GM12865 (cell line): ENCODE measurements at places on chromosomes 7 and 10.

GRCh38 chr10:112896722-112897121 lies 53.3 kb upstream of the TCF7L2 start:
- DNase-seq = no peak

DNA sequence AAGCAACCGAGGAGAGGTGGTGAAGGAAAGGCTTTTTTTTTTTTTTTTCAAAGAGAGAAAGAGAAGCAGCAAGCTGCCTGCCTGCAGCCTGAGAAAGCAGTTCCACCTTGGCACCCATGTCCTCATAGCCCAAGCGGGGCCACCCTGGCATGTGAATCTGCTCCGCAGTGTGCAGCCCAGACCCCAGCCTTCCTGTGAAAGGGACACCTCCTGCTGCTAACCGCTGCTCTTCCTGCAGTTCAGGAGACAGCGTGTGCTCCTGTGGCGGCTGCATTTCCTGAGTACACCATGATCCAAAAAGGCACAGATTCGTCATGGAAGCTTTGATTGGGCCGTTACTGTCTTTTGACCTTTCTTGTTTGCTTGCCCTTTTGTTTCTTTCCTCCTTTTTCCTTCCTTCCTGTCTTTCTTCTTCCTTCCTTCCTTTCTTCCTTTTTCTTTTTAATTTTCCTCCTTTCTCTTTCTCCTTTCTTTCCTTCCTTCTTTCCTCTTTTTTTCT lies 38.1 kb downstream of the IKZF1 start:
- DNase-seq = no peak

- no peak for DNase-seq
These were observed 123.6 kb downstream of the VTI1A start for GRCh38 chr10:112570585-112570984.

DNA sequence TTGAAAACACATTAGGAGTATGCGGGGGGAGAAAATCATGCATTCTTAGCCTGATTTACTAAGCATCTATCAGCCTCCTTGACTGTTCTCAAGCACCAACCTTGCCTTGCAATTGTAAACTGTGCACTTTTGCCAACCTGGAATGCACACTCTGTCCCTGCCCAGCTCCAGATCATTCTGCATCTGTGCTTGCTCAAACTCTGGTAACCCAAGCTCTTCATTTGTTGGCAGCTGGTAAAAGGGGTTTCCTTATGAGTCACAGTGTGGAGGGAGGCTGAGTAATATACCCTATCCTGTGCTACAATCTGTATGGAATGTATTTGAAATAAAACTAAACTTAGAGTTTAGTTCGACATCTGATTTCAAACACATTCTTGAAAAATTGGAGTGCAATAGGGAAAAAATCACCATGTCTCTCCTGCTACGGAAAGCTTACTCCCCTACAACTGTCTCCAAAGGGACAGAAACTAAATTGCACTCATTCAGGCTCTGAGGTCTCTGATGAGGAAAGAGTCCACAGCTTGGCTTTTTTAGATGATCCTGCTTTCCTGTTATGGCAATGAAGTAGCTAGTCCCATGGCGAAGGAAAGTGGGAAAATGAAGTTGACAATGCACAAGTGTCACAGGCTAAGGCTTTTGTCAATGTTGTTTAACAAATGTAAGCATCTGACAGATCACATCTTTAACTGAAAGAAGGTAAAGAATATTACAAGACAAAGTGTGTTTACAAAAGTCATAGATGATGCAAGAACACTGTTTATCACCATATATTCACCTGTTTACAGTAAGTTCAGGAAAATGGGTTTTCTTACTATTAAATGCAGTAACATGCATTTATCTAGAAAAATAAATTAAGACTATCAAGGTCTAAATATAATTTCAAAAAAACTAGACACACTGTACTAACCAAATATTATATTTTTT lies 61.9 kb downstream of the TES start:
- DNase-seq = peak; percentile 18

DNA sequence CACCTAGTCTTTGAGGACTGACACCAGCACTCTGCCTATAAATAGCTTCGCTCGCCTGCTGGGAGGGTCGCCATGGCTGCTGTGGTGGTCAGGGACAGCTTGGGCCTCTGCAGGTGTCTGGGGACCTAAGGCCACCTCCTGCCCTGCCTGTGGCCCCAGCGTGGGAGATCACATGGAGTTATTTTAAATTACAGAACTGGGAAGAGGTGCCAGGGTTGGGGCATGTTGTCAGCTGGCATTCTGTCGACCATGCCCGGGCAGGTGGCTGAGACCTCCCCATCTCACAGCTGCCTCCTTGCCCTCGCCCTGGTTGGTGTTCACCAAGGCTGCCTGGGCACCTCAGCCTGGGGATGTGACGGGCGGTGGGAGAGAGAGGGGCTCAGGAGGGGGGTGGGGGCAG lies 18.1 kb downstream of the SHH start:
- DNase-seq = no peak

DNA sequence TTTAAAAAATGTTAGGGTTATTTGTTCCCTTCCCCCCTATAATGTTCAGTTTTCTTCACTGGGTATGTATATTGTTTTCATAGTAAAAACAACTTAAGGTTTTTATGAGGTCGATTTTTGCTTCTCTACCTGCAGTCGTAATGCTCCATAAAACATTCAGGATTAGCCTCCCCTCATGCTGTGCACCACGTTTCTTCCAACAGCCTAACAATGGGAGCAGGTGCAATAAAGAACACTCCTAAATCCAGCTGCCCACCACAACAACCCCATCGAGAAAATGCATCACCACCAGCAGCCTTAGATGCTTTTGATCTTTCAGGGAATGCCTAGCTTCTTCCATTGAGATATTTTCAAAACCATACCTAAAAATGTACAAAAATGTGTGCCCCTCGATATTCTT lies 111.1 kb downstream of the ADAM12 start:
- no peak for DNase-seq

- DNase-seq = no peak
These were observed 215.7 kb downstream of the HTR7 start for GRCh38 chr10:90642136-90642535.

DNA sequence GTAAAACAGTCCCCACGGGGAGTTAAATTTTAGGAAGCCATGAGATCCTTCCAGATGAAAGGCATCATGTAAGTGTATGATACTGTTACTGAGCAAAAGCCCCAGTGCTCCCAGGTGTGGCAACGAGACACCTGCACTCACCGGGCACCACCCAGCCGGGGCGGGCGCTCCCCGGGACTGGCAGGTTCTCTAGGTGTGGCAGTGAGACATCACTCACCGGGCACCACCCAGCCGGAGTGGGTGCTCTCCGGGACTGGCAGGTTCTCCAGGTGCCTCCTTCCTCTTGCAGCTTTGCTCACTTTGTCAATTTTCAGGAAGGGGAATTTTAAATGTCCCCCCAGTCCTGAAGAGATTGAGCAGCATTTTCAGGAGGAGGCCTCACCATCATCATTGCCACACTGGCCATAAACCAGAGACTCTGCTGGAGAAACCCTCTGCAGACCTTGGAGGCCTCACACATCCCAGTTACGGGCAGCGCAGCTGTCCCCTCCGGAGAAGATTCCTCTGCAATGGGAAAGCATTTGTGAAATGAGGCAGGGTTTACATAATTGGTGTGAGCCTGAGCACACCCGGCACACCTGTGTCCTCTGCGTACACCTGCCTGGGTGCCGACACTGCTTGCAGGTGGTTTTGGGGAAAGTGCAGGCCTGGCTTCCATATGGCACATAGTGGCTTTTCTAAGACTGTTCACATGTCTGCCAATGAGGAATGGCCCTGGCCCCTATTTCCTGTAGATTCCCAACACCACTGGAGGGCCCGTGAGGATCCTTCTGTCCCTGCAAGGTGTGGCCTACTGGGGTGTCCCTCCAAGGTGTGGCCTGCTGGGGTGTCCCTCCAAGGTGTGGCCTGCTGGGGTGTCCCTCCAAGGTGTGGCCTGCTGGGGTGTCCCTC lies 191.4 kb downstream of the EBF3 start:
- no peak for DNase-seq

DNA sequence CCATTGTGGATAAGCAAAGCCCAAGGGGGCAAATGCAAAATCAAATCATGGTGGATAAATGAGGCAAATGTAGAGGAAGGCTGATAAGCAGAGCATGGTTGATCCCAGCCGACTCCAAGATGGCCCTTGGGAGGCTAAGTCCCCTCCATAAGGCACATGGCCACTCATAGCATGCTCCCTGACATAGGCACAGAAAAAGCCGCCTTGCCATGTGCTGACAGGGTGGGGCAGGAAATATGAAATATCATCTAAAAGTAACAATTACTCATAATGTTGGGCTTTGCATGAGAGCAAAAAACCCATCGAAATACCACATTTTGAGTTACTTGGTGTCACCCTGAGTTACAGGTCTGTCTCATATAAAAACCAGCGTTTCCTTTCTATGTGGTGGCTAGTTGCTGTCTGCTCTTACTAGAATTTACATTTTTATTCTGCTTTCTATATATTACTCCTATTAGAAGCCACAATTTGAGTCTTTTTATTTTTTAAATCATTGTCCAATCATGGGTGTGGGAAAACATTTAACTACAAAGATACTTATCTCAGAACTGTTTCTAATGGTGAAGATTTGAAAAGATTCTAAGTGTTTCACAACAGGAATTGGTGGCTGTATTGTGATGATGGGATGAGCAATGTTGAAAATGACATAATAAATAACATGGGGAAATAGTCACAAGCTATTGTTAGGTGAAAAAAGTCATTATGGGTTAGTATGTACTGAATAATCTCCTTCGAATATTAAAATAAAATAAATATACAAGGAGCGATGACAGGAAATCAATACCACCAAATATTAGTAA lies 102.7 kb downstream of the CUBN start:
- peak; percentile 77 for DNase-seq

DNA sequence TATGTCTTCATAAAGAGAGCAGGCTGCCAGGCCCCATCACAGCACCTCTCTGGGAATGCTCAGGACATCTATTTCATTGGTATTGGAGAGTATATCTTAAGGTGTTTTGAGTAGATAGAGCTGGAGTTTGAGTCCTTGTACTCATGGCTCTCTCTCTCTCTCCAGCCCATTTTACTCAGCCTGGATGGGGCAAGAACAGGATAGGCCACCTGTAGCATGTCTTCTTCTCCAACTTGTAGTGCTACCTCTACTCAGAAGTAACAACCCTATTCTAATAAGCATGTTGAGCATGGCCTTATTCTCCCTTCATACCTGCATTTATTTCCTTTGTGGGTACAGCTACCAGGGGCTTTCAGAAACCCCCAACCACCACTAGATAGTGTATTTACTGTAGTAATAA lies 21.9 kb downstream of the PRLHR start:
- DNase-seq = no peak

GRCh38 chr10:119165171-119166117 lies at the start of gene SFXN4:
SFXN4 (minus strand) TSS chr10:119165714; CDS start chr10:119165647, 67 bp downstream.
- DNase-seq = peak; percentile 89
